Muscle of arm (tissue), 14 donors: ENCODE measurements at places on chromosomes 3 and 15.

GRCh38 chr15:100517846-100518245 lies 10.9 kb downstream of the CERS3 start:
- no peak for DNase-seq

DNA sequence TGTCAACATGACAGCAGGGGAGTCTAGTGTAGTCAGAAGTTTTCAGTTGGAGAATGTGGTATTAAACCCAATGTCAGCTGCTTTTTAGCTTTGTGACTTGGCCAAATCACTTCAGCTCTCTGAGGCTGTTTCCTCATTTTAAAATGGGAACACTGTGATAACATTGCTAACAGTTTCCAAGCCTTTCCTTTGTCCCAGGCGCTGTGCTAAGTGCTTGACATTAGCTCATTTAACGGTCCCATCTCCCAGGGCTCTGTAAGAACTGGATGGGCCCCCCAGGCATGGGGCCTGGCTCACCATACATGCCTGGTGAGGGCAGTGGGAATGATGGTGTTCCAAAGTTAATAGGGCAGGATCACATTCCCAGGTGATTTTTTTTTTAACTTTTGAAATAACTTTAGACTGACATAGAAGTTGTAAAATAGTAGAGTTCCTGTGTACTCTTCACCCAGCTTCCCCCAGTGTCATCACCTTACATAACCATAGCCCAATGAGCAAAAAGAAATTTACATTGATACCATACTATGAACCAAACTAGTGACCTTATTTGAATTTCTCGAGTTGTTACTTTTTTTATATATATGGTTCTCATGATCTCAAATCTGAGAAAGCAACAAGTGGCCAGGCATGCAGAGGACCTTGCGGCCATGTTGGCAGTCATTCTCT lies 7.7 kb downstream of the RASL12 start:
- no peak for DNase-seq

DNA sequence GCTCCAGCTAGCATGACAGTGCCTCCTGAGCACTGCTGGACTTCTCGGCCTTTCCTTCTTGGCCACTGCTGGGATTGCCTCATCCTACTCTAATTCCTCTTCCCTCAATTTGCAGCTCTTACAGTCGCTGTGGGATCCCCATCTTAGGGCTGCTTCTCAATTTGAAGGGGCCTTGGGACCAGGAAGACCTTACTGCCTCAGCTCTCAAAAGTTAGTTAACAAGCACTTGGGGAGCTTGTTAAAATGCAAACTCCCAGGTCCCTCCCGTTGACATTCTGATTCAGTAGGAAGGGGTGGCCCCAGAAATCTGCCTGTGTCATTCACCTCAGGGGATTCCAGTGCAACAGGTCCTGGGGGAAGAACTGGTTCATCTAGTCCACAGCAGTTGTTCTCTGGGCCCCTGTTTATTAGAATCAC lies 14.8 kb downstream of the BDH1 start:
- DNase-seq = no peak

DNA sequence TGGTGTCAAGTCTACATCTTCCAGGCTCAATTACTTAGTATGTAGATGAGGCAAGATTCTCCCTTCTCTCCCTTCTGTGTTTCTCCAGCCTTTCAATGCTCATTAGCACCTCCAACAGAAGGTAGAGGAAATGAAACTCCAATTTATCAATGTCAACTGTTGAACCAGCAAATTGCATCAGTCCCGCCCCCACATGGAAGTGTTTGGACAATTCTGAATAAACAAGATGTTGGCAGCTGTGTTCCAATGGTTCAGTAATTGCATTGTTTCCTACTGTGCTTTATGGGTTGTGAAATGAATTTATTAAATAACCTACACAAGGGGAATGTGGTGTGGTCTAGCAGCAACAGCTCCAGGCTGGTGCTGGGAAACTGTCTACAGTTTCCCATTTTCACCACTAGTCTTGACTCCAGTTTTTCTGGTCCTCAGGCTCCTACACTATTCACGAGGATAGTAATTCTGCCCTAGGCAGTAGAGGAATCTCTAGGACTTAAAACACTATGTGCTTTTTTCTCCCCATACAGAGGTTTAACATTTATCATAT lies 91.9 kb downstream of the MB21D2 start:
- no peak for DNase-seq

- no peak for DNase-seq
Measured at GRCh38 chr15:75215107-75216004, 13.7 kb downstream of the C15orf39 start.

GRCh38 chr3:36408146-36408545 lies 27.8 kb downstream of the STAC start:
- no peak for DNase-seq

DNA sequence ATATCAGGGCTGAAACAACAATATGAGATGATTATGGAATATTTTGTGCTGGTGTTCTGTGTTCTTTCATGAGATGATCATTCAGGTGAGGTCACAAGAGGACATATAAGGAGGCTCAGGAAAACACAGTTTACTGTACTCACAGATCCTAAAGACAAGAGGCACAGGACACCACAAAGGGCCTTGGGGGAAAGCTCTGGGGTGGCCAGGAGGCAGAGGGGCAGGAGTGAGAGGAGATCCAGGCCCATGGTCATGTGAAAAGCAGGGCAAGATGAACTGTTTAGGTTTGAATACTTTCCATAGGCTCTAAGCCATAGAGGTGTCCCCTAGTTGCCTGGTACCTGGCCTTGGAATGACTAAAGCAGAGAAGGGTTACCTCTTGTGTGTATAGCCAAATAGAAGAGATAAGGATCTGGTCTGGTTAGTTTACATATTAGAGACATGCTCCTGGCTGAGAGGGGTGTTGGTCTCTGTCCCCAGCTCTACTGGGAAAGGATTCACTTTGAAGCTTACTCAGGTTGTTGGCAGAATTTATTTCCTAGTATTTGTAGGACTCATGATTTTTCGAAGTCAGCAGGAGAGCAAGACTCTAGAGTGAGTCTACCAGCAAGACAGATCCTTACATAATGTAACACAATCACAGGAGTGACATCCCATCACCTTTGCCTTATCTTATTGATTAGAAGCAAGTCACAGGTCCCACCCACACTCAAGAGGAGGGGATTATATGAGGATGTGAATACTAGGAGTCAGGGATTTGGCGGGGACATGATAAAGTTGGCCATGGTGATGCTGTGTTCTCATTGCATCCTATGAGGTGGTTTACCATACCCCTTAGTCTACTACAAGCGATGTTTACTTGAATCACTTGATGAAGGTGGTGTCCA lies 11.3 kb upstream of the TM4SF1 start:
- DNase-seq = no peak

DNA sequence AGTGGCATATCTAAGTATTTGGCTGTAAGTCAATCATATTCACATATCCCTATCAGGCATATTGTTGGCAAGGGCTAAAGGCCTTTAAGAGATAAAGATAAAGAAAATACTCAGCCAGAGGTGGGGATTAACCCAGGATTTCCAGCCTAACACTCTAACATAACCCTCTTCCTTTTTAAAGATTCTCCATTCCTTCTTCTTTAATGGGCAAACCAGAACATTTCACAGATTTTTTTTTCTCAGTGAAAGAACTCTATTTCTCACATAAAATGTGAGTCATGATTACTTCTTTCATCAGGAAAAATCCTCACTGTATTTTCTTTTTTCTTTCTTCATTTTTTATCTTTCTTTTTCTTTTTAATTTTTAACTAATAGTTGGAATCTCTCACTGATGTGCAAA lies 200.4 kb downstream of the NR1D2 start:
- no peak for DNase-seq

GRCh38 chr3:138588445-138588844 lies 5.6 kb downstream of the CEP70 start:
- DNase-seq = no peak

DNA sequence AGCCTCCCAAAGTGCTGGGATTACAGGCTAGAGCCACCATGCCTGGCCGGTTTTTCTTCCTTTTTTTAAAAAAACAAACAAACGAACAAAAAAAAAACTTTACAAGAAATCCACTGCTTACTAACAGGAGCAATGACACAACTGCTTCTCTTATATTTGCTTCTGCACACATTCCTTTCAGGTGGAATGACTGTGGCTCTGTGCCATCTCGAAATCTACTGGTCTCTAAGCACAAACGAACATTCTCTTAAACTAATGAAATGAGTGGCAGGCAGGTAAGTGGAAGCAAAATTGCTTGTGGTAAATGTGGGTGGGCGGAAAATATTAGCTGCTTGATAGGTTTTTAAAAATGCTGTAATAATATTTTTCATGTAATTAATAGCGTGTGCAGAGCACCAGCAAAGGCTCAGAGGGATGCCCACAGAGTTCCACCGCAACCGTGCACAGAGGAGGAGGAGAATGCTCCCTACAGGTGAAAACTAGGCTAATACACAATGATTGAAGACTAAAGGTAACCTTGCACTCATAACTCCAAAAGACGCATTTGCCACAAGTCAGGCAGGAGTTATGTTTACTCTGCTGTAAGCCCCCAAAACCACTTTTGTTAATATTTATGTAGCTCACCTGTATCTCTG lies 77.4 kb downstream of the LSAMP start:
- no peak for DNase-seq

GRCh38 chr3:83662381-83662960 lies 1296.3 kb upstream of the CADM2 start:
- peak; percentile 29 for DNase-seq

DNA sequence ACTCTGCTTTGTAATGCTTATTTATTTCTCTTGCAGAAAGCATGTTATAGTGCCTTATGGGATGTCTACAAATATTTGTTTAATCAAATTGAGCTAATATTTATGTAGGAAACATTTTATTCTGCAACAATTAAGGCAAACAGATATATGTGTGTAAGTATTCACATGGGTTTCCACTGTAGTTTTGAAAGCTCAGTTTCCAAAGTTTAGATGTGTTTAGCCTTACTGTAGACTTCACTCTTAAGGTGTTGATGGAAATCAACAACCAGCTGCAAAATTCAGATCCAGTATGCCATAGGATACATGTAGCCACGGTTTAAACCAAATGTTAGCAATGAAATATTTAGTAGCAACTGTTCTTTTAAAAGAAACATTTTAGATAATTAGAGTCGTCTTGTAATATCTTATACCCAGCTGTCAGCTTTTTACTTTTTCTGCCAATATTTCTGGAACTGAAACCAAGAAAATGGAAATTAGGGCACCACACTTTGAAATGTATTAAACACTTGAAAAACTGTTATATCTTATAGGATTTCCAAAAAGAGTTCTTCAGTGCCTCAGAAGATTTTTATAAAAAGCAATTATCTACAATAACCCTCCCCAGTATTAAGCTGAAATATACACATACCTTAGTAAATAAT lies 18.5 kb downstream of the PIK3CA start:
- no peak for DNase-seq

DNA sequence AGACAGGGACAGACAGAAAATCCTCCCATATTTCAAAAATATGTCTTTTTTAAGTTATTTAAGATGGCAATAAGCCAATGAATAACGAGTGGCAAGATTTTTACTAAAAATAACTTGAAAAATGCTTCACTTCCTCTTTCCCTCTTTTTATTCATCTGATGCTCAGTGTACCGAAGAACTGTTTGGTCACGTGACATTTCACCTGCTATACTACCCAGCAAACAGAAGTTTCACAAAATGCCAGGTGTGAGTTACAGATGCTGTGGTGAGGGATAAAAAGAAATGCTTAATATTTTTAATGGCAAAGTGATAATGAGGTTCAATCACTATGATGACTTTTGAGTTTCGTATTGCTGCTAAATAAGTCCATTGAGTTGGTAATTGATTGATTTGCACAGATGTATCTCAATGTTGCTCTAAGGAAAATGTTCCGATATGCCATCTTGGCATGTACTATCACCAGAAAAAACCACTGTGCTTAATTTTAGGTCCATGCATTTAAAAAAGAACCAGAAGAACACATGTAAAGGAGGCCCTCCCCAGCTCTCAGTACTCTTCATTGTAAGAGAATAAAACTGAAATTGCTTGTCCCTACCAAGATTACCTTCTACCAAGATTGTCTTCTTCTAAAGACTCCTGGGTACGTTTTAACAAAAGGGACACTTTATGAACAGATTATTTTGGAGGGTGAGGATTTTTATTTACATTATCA lies 26.0 kb upstream of the SEC62 start:
- DNase-seq = no peak

- no peak for DNase-seq
Measured at GRCh38 chr15:40252438-40253166, 13.7 kb downstream of the PAK6 start.

GRCh38 chr15:41849204-41849603 lies 10.6 kb downstream of the PLA2G4B start:
- DNase-seq = no peak

- no peak for DNase-seq
Measured at GRCh38 chr3:70466096-70466495, 153.7 kb upstream of the MDFIC2 start.
